ENCODE measurements at places on chromosomes 13 and 19. TPM values are rescaled to one million over a fixed set of nuclear protein-coding genes. Genes with fewer than 3 reads are reported as not detected.

GRCh38 chr13:44240611-44241145 lies 132.9 kb upstream of the SERP2 start:
- no peak for DNase-seq

DNA sequence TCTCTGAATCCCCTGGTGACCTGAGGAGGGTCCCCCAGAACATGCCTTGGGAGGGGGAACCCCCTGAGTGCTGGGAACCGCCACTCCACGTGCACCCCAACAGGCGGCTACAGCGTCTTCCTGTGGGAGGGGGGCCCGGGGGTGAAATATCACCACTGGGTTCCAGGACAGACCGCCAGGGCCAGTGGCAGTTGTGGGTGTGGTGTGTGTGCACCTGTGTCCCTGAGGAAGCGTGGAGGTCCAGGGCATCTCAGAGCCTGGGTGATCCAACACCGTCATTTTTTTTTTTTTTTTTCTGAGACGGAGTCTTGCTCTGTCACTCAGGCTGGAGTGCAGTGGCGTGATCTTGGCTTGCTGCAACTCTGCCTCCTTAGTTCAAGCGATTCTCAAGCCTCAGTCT lies 4.2 kb downstream of the ADGRE5 start:
- no peak for DNase-seq

DNA sequence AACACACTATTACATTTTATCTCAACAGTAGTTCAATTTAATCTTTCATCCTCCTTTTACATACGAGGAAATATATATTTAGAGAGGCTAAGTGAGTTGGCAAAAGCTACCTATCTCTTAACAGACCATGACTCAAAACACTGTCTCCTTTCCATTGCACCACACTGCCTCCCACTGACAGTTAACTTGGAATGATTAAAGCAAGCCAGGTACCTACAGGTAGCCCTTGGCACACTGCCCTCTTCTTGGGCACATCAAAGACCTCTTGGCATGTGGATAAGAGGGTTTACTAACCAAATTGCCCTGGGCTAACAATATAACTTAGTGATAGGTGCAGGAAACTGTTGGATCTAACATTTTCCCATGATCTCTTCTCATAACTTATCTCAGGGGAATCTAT lies 1.8 kb downstream of the ABHD13 start:
- no peak for DNase-seq

ZNF610 gene
- 5.8 TPM for total RNA-seq

ZNF85 gene
- total RNA-seq: 3.2 TPM

CYP4F22 gene
- not detected for total RNA-seq

DNA sequence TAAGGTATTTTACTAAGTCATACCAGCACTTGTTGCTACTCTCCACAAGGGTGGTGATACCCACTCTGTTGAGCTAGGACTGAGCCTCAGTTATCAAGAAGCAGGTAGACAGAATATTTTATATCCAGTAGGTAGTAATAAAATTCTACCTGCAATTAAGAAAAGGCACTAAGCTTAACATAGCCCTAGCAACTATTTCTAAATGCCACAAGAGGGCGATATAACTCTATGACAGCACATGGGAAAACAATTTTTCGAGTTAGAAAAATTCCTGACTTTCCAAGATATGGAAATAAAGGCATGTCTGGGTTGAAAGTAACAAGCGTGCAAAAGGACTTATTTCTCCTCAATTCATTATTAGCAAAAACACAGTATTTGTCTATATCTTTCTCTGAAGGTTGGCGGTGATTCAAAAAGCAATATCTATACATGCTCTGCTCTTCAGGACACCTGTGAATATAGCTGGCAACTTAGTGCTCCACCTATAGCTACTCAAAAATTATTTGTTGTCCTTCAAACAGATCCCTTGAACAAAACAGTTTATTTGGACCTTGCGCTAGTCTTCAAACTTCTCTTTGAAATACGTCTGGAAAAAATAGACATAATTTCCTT lies 14.7 kb downstream of the CCDC169 start:
- DNase-seq: peak; percentile 10

DNA sequence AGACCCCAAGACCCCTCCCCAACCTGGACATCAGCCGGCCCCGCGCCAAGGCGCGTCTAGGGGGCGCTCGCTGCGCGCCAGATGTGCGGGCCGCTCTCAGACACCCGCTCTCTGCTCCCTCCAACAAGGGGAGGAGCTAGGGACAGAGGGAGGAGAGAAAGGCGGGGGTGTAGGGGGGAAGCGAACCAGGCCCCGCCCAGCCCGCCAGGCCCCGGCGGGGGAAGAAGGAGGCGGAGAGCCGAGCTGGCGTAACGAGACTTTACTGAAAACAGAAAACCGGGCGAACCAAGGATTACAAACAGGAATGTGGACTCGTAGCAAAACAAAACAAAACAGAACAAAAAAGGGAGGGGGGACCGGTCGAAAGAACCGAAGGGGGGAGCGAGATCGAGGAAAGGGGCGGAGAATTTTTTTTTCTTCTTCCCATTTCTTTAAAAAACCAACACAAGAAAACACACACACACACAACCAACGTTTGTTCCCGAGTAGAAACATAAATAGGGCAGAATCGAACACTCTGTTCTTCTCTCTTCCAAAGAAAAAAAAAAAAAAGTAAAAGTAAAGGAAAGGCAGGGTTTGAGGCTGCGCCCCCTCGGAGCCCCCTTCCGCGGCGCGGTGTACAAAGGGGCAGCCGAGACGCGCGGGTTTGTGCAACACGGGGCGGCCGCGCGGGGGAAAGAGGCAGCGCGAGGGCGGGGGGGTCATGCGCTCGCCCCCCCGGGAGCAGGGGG lies 1.7 kb downstream of the JUND start:
- no peak for DNase-seq

DNA sequence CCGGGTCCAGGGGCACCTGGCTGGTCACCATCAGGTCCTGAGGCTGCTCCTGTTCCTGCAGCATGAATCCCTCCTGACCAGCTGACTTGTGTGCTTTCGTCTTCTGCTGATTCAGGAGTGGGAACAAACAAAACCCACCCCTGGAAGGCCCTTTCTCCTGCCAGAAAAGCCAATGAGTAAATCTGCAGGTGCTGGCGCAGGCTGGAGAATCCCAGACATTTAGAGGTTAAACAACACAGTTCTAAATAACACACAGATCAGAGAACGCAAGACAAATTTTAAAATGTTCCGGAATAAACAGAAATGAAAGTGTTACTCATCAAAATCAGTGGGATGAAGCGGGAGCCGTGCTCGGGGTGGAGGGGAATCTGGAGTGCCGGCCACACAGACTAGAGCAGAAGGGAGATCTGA lies 60.6 kb upstream of the C13orf46 start:
- no peak for DNase-seq

- DNase-seq: no peak
Measured at GRCh38 chr19:1213391-1214286, 8.1 kb downstream of the STK11 start.

GRCh38 chr19:29845574-29846176 lies 33.9 kb downstream of the CCNE1 start:
- DNase-seq: no peak

DNA sequence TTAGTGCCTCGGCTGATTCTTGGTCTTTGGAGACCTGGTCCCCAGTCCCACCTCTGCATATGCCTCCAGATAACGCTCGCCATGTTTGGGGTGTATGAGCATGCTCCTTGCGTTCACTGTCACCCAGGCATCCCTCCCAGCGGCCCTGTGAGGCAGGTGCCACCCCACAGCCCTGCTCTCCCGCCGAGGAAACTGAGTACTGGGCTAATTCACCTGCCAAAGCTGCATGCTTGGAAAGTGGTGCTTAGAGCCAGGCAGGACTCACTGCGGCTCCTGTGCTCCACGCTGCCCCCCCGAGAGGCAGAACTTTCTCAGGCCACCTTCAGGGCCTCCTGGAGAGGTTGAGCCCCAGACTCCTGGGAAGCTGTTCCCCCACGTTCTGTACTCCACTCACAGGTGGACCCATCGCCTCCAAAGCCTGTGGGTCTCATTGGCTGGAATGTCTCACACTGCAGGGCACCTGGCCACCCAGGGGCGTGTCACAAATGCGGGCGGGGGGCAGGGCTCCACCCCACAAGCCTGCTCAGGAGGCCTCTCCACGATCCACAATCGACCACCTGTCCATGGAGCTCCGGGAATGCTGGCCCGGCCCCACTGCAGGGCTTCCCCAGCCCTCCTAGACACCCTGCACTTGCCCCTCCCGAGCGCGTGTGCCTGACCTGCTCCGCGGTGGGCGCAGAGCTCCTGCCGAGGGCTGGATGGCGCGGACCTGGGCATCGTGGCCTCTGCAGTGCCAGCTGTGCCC lies 64.6 kb downstream of the ATP11A start:
- no peak for DNase-seq

DNA sequence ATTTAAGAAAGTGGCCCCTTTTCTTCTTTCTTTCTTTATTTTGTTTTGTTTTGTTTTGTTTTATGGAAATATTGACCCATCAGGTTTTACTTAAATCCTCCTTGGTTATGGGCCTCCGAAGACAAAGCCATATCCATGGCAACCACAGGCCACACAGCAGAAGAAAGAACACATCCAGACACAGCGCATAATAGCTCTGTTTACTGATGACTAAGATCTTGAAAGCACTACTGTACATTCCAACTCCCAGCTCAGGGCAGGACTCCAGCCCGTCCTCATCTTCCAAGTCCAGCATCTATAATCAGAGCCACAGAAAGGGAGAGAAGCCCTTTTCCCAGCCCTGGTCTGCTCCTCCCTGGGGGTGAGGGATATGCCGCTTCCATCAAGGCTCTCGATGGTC lies 84.3 kb downstream of the NUFIP1 start:
- DNase-seq: peak; percentile 74

- no peak for DNase-seq
Measured at GRCh38 chr13:22517544-22517943, 663.2 kb upstream of the SGCG start.

CGB8 gene
- total RNA-seq: 3.3 TPM

ZNF850 gene
- total RNA-seq: 2.7 TPM

DNA sequence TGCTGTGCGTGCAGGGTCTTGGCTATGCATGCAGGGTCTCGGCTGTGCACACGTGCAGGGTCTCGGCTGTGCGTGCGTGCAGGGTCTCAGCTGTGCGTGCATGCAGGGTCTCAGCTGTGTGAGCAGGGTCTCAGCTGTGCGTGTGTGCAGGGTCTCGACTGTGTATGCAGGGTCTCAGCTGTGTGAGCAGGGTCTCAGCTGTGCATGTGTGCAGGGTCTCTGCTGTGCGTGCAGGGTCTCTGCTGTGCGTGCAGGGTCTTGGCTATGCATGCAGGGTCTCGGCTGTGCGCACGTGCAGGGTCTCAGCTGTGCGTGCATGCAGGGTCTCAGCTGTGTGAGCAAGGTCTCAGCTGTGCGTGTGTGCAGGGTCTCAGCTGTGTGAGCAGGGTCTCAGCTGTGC lies 42.5 kb downstream of the RAB20 start:
- no peak for DNase-seq

DNA sequence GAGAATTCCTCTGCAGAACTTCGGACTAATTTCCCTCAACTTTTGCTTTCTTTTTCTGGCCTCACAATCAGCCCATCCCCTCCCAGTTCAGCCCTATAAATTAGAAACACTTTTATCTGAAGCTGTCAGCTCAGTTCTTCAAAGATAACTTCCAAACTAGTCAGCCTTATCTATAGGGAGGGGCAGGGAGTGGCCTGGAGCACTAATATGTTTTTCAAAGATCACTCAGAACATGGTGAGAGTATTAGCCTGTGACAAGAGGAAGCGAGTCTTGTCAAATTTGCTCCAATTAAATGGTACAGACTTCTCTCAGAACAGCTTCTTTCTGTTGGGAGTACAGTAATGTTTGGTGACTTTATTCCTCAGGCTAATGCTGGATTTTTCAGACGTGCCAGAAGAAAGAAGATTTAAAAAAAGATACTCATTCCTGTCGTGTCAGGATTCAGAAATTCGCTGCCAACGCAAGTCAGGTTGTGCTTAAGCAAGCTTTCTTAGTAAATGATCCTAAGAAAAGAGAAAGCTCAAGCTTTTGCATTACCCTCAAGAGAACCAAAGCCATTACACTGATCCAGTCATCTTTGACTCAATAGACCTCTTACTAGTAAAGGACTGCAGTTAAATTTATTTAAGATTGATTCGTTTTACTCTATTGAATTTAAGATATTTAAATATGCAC lies 1033.6 kb downstream of the SLITRK5 start:
- DNase-seq: no peak

KLK8 gene
- 7.1 TPM for total RNA-seq

TLE2 gene
- 9.4 TPM for total RNA-seq

DNA sequence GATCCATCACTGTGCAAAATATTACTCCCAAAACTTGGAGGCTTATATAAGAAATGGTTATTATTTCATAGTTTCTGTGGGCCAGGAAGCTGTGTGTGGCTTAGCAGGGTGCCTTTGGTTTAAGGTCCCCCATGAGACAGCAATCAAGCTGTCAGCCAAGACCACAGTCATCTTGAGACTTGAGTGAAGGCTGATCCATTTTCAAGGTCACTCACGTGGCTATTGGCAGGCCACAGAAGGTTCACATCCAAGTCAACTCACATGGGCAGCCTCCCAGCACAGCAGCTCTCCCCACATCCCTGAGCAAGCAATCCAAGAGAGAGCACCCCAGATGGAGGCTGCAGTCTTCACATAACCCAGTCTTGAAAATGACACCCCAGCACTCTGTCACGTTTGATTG lies 537.4 kb downstream of the MYO16 start:
- no peak for DNase-seq

- no peak for DNase-seq
Measured at GRCh38 chr13:91240341-91240740, 107.1 kb upstream of the MIR17HG start.

GRCh38 chr19:31160336-31160926 lies 188.8 kb downstream of the TSHZ3 start:
- DNase-seq: no peak

CCDC70 gene
- not detected for total RNA-seq

MRPS12 gene
- 53.8 TPM for total RNA-seq

LIM2 gene
- total RNA-seq: not detected

GRK1 gene
- total RNA-seq: not detected

GRCh38 chr19:49472936-49473335 lies 1.1 kb upstream of the FLT3LG start:
- no peak for DNase-seq

DNA sequence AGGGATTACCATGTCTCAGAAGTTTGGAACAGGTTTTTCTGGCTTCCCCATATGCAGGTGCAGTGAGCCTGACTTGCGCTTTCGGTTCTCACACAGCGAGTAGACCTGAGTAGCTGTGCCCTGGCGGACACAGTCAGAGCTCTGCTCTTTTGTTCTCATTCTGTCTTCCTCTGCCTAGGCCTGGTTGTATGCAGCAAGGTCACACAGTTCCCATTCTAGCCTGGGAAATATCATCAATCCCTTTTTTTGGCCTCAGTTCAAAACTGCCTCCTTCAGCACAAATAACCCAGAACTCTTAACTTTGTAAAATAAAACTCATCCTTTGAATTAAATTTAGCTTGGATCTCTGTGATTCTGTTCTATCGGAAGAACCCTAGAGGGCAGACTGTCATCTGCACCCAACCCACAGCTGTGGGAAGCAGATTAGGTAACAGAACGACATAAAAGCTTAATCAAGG lies 10.2 kb downstream of the OXGR1 start:
- DNase-seq: no peak

All from kidney epithelial cell (primary cell).